Activated naive CD4-positive, alpha-beta T cell (primary cell): ENCODE measurements at places on chromosomes 6 and 20.

GRCh38 chr20:20371681-20372080 is 3.8 kb downstream of the INSM1 start:
- no peak for DNase-seq

DNA sequence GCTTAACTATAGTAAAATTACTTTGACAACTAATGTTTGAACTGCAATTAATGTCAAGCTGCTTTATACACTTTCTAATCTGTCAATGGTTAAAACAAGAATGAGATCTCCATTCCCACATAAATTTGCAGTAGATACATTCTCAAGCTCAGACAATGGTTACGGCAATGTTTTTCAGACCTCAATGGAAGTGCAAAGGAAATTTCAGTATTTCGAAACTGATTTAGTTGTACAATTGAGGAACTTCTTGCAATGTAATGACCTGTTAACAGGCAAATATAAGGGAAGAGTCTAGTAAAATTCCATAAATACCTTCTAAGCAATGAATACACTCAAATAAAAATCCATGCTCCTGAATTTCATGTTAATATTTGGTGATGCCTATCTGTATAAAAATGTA is 94.7 kb downstream of the ADTRP start:
- no peak for DNase-seq

DNA sequence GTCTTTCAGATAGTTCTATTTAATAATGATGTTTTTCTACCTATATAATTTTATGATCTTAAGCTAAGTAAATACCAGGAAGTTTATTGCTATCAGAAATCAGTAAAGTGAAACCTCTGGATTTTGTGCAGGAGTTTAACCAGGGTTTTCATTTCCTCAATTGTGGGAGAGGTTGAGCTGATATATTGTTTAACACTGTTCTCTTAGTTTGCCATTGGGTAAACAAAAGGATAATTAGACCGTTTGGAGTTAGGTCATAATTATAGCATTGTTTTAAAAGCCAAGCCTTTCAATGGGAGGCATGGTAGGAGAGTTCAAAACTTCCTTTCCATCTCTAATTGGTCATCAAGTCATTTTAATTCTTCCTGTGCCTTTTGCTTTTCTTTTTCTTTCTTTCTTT is 58.7 kb downstream of the STXBP5 start:
- DNase-seq: no peak

- DNase-seq: no peak
These were observed 29.6 kb downstream of the GCNT2 start for GRCh38 chr6:10550764-10551163.
